Stimulated activated effector memory CD8-positive, alpha-beta T cell treated with anti-CD3 and anti-CD28 coated beads, Interleukin-12 subunit alpha, Interleukin-12 subunit beta, amount 100 ng/mL, for 72 hours (primary cell): ENCODE measurements at places on chromosomes 7 and 10.
A peak's percentile ranks its signal among the peaks of the same experiment; 100 is the strongest.

GRCh38 chr7:119436882-119437281, 836.1 kb upstream of the KCND2 start:
- DNase-seq: no peak

GRCh38 chr10:3239920-3240894, 67.6 kb upstream of the PITRM1 start:
- no peak for DNase-seq

- no peak for DNase-seq
Observed at GRCh38 chr7:138918756-138919155, 62.4 kb downstream of the KIAA1549 start.

DNA sequence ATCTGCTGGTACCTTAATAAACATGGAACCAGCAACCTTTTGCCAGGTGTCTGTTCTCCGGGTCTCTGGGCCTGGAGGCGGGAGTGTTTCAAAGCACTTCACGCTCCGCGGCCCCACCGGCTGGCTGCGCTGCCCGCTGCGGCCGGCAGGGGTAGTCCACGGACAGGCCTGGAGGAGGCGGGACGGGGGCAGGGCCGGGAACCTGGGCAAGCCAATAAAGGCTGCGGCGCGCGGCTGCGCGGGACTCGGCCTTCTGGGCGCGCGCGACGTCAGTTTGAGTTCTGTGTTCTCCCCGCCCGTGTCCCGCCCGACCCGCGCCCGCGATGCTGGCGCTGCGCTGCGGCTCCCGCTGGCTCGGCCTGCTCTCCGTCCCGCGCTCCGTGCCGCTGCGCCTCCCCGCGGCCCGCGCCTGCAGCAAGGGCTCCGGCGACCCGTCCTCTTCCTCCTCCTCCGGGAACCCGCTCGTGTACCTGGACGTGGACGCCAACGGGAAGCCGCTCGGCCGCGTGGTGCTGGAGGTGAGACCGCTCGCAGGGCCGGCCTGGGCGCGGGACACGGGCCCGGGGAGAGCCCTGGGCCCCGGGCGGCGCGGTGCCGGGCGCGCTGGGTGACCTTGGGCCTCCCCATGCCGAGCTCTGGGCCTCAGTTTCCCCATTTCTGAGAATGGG, at the start of gene PPIF:
Gene PPIF, plus strand, starts transcription at position 244 of the 668 bp plus-strand sequence. Its CDS starts 80 bp downstream, at position 324.
- DNase-seq: peak; percentile 96

GRCh38 chr7:107582875-107583274, 2.8 kb downstream of the BCAP29 start:
- no peak for DNase-seq
